ENCODE measurements at places on chromosomes 3 and 15. TPM values are rescaled to one million over a fixed set of nuclear protein-coding genes. Genes with fewer than 3 reads are reported as not detected.

Gene FAM43A
- total RNA-seq, result 1.2 TPM

Gene GPR171
- not detected for total RNA-seq

- DNase-seq, result no peak
These were observed 40.5 kb downstream of the BOC start for GRCh38 chr3:113251817-113252216.

GRCh38 chr15:37122703-37123102, 22.4 kb upstream of the MEIS2 start:
- DNase-seq, result no peak

GRCh38 chr3:143326983-143327778, 207.6 kb downstream of the CHST2 start:
- no peak for DNase-seq

GRCh38 chr15:26773067-26773877, 406 bp upstream of the GABRB3 start:
- DNase-seq, result no peak

Data from K562 (cell line).